ENCODE measurements at places on chromosomes 1 and 21.

DNA sequence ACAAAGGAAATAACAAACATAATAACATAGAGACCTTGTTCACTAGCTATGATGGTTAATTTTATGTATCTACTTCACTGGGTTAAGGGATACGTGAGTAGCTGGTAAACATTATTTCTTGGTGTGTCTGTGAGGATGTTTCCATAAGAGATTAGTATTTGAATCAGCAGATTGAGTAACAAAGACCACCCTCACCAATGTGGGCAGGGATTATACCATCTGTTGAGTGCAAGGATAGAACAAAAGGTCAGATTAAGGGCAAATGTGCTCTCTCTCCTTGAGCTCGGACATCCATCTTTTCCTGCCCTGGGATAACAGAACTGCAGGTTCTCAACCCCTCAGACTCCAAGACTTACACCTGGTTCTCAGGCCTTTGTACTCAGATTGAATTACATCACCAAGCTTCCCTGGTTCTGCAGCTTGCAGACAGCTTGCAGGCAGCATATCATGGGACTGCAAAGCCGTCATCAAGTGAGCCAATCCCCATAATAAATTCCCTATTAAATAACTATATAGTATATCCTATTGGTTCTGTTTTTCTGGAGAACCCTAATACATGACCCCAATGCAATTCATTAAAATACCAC is 9.2 kb downstream of the SPATA6 start:
- DNase-seq, result no peak

DNA sequence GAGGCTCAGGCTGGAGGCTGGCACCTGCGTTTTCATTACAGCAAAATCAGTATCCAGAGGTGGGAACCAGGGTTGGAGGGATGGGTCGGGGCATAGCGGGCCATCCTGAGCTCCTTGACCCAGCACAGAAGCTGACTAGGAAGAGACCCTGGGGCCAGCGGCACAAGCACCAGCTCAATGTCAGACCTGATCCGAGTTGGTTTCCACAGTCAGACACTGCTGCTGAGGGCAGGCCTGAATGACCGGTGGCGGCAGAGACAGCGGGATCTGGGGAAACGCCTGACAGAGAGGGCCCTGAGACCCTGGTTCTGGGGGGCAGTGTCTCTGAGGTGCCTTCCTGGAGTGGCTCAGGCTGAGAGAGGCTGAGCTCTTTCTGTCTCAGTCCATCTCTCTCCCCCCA is 162.0 kb upstream of the C1orf174 start:
- no peak for DNase-seq

DNA sequence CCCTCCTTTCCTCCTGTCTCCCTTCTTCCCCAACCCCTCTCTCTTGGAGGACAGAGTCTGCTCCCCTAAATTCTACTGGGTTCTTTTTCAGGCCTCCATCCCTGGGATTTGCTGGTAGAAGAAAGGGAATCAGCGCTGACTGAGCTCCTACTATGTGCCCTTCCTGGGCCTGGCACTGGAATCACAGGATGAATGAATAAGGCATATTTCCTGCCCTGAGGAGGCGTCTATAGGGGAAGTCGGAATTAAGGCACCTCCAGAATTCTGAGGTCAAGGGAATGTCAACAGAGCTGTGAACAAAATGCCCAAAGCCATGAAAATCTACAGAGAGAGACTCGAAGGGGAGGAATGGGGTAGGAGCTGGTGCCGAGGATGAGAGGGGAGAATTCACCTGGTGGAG is 17.4 kb upstream of the BTG2 start:
- DNase-seq, result no peak

GRCh38 chr1:203349773-203350524 is 973 bp downstream of the FMOD start:
- DNase-seq, result no peak

GRCh38 chr21:37244501-37245095 is 22.5 kb downstream of the VPS26C start:
- no peak for DNase-seq

DNA sequence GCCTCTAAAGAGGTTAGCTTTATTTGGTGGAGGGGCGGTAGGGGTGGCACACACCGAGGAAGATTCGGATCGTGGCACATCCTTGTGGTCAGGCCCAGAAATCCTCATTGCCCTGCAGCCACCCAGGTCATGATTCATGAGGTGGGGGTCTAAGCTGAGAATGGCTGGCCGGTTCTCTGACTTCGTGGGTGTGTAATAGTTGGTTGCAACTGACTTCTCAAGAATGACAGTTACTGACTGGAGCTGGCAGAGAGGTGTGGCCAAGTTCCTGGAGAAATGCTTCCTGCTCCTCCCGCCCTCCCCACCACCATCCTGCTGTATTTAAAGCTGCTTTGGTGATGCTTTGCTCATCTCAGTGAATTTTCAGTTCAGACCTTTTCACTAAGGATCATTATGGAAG is 198.6 kb downstream of the KIF26B start:
- no peak for DNase-seq

DNA sequence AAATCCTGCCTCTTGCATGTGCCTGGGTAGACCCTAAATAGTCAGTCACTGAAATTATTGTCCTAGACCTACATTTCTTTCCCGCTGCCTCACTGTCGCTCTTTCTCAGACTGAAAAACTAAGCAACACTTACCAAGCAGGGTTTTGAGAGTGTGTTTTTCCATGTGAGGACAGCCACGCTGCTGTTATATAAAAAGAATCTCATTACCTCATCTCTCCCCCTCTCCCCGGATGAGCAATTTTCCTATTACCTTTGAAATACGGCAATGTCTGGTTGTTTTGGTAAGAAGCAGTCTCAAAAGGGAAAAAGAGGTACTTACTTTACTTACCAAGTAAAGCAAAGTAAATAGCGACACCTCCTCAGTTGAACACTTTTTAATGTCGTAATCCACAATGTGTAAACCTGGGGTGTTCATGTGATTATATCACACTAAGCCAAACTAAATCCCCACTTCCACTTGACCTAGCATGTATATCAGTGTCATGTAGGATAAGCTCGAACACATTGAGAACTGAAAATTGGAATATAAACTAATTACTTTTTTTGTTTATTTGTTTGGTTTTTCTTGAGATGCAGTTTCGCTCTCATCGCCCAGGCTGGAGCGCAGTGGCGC is 12.2 kb upstream of the VN1R5 start:
- DNase-seq, result no peak

GRCh38 chr1:117241512-117241911 is 30.8 kb upstream of the VTCN1 start:
- DNase-seq, result no peak
